Skin of body (tissue), 3 donors: ENCODE measurements at places on chromosomes 1 and 21. TPM values are rescaled to one million over a fixed set of nuclear protein-coding genes. Genes with fewer than 3 reads are reported as not detected.

DNA sequence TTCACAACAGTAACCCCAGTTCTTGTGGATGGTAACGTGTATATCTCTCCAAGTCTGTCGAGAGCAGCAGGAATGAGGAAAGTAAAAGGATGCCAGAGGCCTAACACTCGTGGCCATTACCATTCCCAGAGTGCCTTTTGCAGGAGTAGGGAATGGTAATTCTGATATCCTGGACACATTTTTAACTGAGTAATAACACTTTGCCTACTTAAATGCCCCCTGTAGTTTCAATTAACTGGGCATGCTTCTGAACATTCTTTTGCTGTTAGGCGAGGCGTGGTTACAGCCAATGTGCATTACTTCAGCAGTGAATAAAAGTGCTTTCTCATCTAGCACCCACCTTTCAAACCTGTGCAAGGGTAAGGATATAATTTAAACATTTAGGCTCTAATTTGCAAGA, 258.5 kb upstream of the ADGRL2 start:
- DNase-seq: no peak

DNA sequence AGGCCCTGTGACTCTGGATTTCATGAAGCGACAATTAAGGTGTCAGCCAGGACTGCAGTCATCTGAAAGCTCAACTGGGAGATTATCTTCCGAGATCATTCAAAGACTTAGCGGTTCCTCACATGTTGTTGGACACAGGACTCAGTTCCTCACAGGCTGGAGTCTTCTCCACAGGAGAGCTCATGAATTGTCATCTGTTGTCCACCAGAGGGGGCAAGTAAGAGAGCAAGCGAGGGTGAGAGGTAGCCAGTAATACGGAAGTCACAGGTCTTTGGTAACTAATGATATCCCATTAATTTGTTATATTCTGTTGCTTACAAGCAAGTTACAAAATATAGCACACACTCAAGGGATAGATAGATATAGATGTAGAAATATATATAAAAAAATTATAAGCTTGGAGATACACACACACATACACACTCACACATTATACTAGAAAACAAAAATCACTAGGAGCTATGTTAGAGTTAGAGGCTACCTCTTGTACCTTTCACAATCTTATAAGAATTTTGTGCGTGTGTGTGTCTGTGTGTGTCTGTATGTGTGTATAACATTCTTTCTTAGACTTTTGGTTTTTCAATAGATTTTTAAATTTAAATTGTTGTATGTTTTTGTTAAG, 1695.3 kb downstream of the BRINP3 start:
- DNase-seq: peak; percentile 7

The TIAM1 gene
- total RNA-seq: 67.8 TPM

- no peak for DNase-seq
Measured at GRCh38 chr1:234260578-234260977, 112.7 kb upstream of the COA6 start.

- DNase-seq: no peak
Measured at GRCh38 chr1:228350831-228351781, 55.5 kb downstream of the TRIM11 start.

DNA sequence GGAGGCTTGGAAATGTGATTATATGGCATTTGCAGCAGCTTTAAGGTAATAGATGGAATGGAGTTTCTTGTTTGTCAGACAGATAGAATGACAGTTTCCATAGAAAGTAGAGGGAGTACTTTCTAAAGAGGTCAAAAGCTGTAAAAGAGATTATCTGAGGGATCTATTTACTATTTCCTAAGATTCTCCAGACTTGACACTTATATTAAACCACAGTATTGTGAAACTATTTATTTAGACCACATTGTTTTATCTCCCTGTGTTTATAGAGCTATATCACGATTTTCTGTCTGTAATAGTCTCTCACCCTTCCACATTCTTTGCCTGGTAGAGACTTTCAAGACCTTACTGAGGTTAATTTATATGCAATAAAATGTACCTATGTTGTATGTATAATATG, 66.7 kb downstream of the MAN1A2 start:
- DNase-seq: no peak

DNA sequence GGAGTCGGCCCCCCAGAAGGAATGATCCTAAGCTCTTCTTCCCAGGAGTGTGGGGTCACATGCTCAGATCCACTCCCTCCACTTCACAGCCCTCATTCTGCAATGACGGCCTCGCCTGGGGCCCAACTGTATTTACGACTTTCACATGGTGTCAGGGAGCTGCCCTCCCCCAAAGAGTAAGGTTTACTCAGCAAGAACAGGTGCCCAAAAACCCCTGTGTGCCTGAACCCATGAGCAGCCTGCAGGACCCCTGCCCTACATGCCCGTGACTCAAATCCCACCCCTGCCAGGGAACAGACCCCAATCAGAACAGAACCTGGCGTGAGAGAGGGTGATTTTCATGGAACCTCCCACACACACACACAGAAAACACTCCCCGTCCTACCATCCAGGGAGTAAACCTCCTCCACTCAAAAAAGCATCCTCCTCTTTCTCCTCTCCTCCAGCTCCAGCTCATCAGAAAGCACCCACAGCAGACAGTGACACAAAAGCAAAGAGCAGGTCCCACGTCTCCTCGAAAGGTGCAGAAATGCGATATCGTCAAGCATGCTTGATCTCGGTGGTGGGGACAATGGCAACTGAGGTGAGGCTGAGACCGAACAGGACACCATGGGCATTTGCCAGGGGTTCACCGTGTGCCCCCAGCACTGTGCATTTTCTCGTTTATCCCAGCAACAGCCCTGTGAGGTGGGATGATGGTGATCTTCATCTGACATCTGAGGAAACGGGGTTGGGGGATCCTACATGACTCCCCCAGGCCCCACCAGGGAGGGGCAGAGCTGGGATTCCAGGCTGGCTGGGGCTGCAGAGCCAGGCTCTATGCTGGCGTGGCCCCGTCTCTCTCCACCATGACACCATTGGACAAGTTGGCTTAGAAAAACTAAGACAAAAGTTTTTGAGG, 397.9 kb downstream of the NPHP4 start:
- DNase-seq: no peak

- no peak for DNase-seq
Measured at GRCh38 chr21:40923901-40924300, 76.9 kb upstream of the DSCAM start.

DNA sequence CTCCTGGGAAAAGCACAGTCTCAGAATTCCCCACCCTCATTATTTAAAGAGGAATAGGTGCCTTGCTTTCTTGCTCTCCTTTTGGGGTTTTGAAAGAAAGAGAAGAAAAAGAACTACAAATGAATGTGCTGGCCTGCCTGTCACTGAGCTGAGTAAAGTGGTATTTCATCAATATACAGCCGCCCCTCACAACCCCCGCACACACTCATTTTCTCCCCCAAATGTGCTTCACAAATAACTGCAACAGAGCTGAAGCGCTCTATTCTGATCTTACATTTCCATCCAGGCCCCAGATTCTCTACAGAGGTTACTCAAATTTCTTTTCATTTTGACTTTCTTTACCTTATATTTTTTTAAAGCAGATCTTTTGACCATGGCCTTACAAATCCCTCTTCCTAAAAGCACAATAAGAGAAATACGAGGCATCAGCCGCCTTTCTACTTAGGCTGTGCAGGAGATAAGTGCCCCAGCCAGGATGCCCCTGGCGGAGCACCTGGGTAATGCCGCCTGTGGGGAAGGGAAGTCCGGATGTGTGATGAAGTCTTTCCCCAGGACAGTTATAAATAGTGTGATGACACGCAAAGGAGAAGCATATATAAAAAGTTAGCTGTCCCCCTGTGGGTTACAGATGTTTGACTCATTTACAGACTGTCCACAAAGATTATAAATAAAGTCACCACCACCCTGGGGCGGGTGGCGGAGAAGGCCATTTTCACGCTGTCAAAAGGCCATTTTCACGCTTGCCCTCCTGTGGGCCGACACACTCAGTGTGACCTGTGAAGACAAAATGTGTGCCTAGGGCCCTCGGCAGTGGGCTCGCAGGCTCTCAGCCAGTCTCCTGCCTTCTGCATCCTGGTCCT, 6.5 kb downstream of the KCNN3 start:
- DNase-seq: peak; percentile 26

GRCh38 chr21:35051287-35051818, 2.3 kb upstream of the RUNX1 start:
- DNase-seq: no peak
